ENCODE measurements at places on chromosomes 7 and 10.

DNA sequence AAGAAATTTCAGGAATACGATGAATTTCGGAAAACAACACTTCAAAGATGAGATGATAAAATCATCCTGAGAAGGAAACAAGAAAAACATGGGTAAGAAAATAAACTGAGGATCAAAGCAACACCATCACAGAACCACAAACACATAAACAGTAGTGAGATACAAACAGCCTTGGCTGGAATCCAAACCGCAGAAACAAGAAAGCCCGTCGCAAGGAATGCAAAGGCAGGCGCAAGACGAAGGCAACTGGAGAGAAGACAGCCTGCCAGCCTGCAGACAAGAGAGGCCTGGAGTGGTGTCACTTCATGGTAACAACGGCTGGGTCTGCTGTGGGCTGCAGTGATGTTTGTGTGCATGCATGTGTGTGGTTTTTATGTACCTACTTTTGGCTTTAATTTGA is 61.8 kb upstream of the DRGX start:
- DNase-seq = no peak

DNA sequence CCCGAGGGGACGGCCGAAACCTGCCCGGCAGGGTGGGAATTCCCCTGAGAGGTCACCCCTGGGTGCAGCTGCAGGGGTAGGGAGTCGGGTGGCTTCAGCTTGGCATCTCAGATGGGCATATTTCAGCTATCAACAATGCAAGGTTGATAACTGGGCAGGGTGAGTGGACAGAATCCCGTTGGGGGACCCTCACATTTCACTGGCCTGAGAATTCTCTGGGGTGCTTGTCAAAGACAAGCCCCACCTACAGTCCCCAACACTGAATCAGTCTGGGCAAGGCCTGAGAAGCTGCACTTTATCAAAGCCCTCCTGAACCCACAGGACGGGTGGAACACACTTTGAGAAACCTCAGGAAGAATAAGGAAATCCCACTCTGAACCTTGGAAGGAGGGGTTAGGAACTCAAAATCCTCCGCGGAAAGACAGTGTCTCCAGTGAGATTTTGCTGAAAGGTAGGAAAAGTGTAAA is 3.1 kb downstream of the RGS10 start:
- no peak for DNase-seq

DNA sequence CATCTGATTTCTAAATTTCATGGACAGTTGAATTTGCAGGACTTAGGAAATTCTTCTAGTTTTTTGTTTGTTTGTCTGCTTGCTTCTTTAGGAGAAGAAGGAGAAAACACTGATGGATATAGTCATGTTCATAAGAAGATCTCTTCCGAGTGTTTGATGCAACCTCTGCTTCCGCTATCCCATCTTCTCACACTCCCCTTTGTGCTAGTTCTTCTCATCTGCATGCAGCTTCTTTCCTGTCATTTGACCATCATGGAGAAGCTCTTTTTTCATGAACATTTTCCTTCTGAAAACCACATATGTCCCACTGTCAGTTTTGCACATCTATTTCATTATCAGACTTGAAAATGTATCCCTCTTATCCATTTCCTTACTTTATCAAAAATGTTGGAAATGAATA is 346.9 kb upstream of the PRKCQ start:
- no peak for DNase-seq

DNA sequence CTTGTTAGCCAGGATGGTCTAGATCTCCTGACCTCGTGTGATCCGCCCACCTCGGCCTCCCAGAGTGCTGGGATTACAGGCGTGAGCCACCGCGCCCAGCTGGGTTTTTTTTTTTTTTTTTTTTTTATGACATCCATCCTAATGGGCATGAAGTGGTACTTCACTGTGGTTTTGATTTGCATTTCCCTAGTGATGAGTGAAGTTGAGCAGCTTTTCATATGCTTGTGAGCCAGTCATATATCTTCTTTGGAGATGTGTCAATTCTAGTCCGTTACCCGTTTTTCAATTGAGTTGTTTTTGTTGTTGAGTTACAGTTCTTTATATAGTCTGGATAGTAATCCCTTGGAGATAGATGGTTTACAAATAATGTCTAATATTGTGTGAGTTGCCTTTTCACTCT is 127.7 kb downstream of the SMURF1 start:
- no peak for DNase-seq

DNA sequence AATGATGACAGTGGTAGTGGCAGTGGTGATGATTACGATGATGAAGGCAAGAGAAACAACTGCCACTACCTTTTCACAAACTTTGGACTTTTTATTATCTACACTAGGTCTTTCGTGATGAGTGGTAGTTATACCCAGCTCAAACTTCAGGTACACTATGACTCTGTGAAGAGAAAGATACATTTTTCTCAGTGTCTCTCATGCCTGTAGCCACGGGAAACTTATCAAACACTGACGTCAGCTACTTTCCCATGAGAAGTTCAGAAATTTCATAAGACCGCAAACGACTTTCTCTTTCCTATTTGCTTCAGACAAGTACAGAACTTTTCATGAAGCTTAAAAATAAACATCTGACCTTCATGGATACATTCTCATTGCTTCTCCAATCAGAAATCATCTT is 57.0 kb downstream of the CALD1 start:
- DNase-seq = no peak

DNA sequence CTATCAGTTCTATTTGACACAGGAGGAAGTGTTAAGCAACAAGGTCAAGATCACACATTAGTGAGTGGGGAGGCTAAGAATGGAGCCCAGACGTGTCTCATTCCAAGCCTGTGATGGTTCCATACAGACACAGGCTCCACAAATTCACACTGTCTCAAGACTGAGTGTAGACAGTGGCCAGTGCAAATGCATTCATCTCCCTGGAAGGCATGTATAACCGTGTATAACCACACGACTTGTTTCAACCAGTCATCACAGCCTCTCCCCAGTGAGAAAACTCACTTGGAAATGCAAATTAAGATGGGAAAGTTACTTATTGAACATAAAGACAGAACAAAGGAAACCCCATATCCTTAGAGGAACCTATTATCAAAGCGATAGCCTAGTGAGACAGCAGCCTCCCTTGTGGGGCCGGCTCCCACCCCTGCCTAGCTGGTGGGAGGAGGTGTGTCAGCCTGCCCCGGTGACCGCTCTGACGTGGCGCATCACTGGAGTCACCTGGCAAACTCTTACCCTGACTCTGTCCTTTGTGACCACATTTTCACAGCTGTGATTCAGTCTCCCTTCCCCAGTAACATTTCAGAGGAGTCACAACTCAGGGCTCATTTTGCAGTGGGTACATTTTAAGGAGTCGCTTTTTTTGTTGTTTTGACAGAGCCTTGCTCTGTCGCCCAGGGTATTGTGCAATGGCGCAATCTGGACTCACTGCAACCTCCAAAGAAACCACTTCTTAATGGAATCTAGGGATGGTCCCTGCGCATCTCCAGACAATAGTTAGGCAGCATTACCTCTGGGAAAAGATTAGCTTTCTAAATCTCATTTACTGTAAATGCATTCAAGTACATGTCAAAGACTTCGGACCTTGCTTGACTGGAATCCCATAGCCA is 126.6 kb upstream of the PARD3 start:
- no peak for DNase-seq

DNA sequence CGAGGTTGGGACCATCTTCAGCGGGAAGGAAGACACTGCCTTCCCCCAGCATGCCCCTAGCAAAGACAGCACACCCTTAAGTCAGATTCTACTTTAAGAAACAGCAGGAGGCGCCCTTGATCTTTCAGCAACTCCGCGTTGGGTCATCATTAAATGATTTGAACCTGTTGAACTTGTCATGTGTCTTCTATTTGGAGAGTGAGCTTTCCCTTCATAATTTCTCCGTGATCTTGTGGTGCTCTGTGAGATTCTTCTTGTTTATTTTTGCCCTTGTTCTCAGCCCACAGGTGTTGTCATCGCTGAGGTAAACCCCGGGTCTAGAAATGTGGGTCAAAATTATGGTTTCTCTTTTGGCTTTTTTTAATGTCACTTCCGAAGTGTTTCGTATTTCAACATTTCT is 49.5 kb upstream of the PITRM1 start:
- no peak for DNase-seq

GRCh38 chr10:28561531-28561930 is 28.6 kb downstream of the WAC start:
- DNase-seq = peak; percentile 10

DNA sequence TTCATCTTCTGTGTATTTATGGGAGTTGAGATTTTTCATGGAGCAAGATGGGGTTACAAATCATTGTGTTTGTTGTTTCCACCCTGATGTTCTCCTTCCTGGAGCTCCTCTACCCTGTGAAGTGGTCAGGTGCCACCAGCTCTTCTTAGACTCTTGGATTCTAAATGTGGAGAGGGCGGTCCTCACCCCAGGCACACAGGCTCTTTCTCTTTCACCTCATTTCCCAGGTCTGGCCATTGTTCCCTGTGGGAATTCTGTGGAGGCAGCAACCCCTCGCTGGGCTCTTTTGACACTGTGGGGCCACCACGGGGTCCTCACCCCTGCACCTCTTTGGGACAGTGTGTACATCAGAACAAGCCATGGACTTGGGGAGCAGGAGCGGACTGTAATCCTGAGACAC is 95.9 kb downstream of the TRRAP start:
- no peak for DNase-seq

- peak; percentile 12 for DNase-seq
These were observed 202.0 kb upstream of the SEMA3C start for GRCh38 chr7:81120803-81121202.

DNA sequence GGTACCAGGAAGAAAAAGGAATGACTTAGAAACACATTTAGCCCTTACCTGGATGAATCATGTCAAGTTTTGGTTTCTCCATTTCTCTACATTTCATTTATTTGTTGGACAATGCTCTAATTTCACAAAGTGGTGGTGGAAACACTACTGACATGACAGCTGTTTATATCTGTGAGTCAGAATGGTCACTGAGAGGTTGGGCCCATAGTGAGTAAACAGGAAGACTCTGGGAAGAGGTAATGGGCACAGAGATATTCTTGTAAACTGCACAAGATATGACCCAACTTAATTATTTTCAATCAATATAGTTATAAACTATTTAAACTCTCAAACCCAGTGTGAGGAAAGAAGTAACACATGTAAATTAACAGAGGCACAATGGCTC is 176.3 kb upstream of the MEOX2 start:
- no peak for DNase-seq
